Gastroesophageal sphincter (tissue), 4 donors: ENCODE measurements at places on chromosomes 1 and 21.

- no peak for ATAC-seq
Observed at GRCh38 chr1:211910913-211911485, 80.4 kb upstream of the LPGAT1 start.

DNA sequence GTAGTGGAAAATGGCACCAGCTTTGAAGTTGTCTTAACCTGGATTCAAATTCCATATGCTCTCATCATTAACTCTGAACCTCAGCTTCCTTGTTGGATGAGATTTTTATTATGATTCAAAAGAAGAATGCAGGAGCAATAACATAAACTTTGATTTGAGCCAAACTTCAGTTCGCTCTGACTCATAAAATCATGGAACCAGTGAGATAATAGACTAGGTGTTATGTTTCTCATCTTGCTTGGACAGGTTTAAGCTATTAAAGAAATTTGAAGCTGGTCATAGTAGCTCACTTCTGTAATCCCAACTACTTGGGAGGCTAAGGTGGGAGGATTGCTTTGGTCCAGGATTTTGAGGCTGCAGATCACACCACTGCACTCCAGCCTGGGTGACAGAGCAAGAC lies 172.8 kb downstream of the CLEC20A start:
- ATAC-seq: no peak

- no peak for ATAC-seq
Observed at GRCh38 chr1:43622901-43623780, 26.8 kb upstream of the KDM4A start.

DNA sequence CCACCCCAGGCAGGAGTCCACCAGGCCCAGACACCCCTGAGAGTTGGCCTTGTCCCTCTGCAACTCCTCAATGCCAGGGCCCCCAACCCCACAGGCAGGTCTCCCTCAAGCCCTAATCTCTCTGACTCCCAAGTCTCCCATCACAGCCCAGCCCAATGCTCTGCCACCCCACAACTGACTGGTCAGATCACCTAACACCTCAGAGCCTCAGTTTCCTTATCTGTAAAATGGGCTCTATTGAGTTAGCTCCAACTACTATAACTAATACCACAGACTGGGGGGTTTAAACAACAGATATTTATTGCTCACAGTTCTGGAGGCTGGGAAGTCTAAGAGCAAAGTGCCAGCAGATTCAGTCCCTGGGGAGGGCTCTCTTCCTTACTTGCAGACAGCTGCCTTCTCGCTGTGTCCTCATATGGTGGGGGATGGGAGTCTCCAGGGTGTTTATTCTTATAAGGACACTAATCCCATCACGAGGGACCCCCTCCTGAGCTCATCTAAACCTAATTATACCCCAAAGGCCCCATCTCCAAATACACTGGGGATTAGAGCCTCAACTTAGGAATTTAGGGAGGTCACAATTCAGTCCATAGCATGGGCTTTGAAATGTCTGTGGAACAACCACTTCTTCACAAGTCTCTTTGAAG lies 34.9 kb upstream of the ZC3H12A start:
- no peak for ATAC-seq

- no peak for ATAC-seq
Observed at GRCh38 chr1:217847643-217848042, 216.5 kb downstream of the SPATA17 start.

DNA sequence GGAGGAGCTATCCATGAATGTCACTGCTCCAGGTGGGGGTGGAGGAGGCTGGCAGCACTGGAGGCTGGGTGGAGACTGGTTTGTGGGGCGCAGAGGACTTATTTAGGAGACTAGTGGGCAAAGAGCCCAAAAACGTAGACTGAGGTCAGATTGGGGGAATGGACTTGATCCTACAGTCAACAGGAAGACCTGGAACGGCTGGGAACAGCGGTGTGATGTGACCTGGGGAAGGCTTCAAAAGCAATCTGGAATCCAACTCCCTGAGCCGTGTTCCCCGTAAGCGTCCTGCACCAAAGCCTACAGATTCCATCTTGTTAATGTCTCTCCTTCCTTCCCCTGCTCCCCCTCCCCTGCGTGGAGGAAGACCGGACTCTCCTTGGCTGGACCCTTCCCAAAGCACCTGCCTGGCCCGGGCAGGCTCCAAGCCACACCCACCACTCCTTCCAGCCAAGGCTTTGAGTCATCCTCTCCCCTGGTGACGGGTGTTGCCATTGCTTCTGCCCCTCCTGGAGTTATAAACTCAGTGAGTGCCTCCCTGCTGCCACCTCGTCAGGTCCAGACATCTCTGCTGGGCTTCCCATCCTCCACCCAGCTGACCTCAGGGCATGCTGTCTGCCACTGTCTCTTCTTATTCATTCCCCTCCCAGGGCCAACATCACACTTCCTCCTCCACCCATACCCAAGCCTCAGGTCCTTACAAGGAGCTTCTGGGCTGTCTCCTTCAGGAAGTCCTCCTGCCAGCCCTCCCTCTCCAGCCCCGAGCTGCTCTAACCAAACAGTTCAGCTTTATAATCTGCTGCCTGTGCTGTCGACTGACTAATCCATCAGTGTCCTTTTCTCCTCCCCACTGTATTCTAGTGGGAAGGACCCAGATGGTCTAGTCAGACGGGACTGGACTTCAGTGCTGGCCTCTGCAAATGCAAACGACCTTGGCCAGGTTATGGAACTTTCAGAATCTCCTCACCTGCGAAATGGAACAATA lies 1.6 kb upstream of the CLSTN1 start:
- peak; percentile 49 for ATAC-seq

DNA sequence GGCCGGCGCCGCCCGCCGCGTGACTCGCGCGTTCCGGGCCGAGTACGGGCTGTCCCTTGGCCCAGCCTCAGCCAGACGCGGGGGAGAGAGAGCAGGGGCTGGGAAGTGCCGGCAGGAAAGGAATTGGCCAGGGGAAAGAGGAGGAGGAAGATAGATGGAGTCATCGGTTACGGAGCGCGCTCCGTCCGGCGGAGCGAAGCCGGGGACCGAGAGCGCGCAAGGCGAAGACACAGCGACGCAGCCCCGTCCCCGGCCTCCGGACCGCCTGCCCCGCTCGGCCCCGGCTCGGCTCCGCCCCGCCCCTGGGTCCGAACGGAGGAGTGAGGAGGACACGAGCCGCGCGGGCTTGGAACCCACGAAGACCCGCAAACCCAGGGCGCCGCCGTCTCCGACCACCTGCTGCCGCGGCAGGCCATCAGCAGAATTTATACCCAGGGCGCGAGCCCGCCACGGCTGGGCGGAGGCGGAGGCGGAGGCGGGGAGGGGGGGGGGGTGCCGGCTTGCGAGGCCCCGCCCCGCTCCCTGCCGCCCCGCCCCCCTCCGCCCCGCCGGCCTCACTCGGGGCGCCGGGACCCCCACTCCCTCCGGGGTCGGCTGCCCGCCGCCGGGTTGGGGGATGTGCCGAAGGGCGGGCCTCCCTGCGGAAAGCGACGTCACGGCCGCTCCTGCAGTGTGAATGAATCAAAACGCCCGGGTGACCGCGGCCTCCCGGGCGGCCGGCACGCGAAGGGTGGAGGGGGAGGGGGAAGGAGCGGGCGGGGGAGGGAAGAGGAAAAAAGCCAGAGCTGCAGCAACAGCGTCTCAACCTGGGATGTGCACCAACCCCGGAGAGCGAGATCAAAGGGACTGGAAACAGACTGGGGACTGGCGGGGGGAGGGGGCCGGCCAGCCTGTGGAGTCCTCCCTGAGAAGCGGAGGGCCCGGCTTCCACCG lies at the start of gene LHX4:
Gene LHX4 (plus strand): TSS at position 782 of the 933 bp plus-strand sequence. CDS start 266 bp downstream, outside the sequence.
- ATAC-seq: peak; percentile 20

- ATAC-seq: no peak
Observed at GRCh38 chr1:229186373-229187056, 84.4 kb upstream of the RAB4A start.

GRCh38 chr1:26912147-26912490 lies 1.7 kb downstream of the NR0B2 start:
- ATAC-seq: no peak

GRCh38 chr1:203305809-203306088 lies 430 bp downstream of the BTG2 start:
- ATAC-seq: peak; percentile 4
